ENCODE measurements at places on chromosomes 16 and 17.
A peak's percentile ranks its signal among the peaks of the same experiment; 100 is the strongest.

DNA sequence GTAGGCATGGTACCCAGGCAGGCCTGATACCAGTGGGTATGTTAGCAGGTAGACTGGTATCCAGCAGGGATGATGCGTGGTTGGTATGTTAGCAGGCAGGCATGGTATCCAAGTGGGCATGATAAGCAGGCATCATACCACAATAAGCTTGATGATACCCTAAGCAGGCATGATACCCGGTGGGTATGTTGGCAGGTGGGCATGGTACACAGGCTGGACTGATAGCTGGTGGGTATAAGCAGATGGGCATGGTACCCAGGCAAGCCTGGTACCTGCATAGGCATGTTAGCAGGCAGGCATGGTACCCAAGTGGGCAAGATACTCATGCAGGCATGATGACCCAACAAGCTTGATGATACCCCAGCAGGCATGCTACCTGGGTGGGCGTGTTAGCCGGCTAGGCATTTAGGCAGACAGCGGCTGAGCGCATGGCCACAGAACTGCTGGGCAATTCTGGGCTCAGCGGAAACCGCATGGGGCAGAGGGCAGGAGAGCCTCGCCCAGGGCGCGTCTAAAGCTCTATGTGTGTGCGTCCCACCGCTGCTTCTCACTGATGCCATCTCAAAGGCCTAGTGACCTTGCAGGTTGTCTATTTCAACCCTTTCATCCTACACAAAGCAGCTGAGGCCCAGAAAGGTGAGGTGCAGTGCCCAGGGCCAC, 2.3 kb downstream of the SGSH start:
- no peak for DNase-seq

- no peak for DNase-seq
These were observed 715.9 kb upstream of the RBFOX1 start for GRCh38 chr16:6616746-6617145.

DNA sequence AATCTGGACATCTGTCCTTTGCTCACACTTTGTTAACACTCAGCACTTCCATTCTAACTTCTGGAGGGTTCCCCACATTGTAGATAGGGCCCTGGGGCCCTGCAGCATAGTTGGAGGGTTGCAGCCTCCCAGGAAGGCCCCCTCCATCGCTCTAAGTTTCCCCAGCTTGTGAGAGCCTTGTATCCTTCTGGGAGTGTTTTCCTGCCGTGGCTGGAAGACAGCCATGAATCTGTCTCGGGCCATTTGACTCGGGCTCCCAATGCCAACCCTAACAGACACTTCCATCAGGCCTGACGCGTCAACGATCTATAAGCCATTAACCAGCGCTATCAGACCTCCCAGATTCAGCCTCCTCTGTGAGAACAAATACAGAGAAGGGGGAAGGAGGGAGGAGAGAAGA, 263.7 kb upstream of the RPL38 start:
- DNase-seq, result no peak

- no peak for DNase-seq
These were observed 1.0 kb upstream of the CKLF start for GRCh38 chr16:66551348-66551759.

GRCh38 chr17:81066072-81066471, 31.1 kb downstream of the BAIAP2 start:
- DNase-seq, result no peak

- DNase-seq, result no peak
These were observed 555.0 kb upstream of the RBFOX1 start for GRCh38 chr16:6777624-6778023.

- peak; percentile 28 for DNase-seq
These were observed 772 bp downstream of the NTN1 start for GRCh38 chr17:9021992-9022572.

DNA sequence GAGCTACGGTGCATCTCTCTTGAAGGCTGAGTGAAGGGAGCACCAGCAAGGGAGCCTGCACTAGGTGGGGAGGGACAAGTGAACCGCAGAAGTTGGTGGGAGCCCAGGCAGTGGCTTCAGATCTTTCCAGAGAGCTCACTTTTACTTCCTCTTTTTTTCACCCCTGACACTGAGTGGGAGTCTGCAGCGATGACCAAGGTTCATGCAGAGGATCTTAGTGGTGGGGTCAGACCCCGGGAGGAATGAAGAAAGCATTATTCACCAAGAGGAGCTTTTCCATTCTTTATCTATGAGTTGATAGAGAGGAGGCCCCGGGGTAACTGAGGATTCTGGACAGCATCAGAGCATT, 3.0 kb upstream of the CCL2 start:
- peak; percentile 29 for DNase-seq

DNA sequence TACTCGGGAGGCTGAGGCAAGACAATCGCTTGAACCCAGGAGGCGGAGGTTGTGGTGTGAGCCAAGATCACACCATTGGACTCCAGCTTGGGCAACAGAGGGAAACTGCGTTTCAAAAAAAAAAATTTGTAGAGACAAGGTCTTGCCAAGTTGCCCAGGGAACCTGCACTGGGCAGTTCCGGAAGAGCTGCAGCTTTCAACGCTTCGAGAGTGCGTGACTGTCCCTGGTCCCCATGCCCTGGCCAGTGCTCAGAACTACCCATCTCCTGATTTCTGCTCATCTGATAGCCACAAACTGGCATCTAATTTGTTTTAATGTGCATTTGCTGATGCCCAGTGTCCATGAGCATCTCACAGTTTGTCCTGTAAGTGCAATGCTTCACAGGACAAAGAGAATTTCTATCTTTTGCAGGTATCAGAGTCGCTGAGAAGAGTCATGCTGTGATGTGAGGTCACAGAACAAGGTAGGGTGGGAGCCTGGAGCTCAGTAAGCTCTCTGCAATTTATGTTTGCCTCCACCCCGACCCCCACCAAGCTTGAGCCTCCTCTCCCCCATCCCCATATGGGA, 3.9 kb downstream of the ACTG1 start:
- no peak for DNase-seq

DNA sequence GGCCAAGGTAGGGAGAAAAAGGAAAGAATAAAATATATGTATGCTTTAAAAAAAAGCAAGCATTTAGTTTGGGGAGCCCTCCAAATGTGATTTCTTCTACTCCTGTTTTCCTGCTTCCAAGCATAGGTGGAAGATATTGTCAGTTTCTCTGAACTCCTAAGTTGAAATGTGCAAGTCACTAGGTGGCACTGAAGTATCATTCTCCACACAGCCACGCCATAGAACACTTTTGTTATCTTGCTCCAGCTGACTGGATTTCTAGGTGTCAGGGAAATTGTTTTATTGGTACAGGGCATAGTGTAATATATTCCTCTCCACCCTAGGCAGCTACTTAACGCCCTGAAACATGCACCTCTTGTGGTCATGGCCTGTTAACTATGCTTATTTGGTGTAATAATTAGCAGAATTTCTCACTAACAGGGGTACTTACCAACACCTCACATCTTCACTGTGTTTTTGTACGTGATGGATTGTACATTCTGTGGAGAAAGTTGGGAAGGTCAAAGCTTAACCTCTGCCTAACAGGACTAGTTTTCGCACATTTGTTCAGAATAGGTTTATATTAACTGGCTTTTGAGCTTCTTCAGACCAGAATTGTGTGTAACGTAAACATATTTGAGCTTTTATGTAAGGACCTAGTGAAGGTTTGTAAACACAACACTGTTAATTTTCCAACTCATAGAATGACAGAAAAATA, 69.3 kb downstream of the FTO start:
- no peak for DNase-seq
